Esophagus squamous epithelium (tissue), 5 donors: ENCODE measurements at places on chromosomes 6 and 20.

DNA sequence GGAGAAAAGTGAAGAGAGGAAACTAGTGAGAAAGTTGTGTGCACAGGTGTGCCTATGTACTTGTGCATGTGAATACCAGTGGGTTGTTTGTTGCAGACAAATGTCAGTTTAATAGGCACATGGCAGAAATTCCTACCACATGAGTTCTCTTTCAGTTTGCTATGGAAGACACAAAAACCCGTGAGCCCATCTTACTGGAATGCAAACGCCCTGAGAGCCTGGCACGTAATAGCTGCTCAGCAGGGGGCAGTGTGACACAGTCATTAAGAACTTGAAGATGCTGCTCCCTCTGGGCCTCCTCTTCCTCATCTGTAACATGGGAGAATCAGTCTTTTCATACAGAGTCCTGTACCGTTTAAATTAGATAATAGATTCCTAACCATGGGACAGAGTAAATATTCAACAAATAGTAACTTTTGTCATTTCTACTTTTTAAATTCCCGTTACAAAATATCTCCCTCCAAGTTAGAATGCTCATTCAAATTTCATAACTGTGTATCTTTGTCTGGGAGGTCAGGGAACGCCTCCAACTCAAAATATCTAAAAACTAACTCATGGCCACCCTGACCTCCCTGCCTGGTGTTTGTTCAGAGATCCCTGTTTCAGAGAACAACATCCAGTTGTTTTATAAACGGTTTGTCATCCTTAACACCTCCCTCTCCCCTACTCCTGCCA, 802.9 kb downstream of the MAFB start:
- DNase-seq = peak; percentile 9

DNA sequence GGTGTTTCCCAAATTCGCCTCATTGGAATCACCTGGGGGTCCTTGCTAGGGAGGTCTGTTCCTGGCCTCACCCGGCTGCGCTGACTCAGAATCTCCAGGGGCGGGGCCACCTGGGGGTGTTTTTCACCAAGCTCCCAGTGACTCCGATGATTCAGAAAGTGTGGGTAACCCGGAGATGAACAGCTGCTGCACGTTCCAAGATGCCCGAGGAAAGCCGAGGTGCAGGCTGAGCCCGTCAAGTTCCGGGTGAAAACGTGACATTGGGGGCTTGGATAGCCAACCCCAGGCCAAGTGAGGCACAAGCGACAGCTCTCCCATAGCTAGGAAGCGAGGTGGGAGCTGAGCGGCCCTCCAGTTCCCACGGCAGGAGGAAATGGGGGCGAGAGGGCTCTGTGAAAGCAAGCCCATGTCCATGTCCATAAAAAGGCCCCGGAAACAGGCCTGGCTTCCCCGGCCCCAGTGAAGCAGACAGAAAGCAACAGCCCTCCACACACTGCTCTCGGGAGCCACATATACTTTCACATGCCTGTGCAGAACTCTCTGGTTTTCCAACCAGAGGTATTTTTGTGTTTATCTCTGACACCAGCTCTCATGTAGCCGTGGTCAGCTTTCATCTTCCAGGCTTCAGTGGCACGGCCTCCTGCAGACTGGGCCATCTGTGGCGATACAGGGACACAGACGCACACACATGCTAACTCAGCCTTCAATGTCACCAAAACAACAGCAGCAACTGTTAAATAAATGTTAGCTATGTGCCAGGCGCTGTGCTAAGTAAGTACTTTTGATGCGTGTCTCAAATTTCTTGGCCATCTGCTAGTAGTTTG, 90.7 kb upstream of the CCDC28A start:
- no peak for DNase-seq

DNA sequence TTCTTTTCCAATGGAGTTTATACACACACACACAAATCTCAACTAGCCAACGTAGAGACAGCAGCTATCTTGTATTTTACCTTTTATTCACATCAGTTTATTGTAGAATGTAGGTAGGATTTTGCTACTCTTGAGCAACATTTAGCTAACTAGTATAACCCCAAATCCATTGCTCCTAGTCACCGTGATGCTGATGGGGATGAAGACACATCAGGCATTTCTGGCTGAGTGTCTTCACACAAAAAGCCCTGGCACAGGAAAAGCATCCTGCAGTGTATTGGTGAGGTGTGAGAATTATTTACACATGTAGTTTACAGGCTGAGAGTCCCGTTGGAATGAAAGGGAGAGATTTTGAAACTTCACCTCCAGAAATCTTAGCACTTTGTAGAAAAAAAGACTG, 65.9 kb upstream of the FBXL4 start:
- DNase-seq = no peak

- DNase-seq = no peak
These were observed 40.4 kb downstream of the GNAS start for GRCh38 chr20:58892932-58893224.

DNA sequence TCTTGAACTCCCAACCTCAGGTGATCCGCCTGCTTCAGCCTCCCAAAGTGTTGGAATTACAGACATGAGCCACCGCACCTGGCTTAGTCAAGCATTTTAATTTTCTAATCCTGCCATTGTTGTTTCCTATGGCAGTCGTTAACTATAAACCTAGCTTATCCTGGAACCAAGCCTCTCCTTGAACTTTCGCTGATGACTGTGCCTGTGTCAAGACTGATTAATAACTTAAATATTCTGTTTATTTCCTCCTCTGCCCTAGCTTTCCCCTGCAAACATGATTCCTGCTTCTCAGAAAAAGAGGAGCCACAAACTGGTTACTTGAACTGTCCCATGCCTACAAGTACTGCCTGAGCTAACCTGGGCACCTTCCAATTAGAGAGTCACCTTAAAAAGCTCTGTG, 1.5 kb downstream of the VNN1 start:
- no peak for DNase-seq

- no peak for DNase-seq
These were observed 7.7 kb downstream of the NTSR1 start for GRCh38 chr20:62716198-62716940.

- DNase-seq = peak; percentile 11
These were observed 9.8 kb upstream of the HECA start for GRCh38 chr6:139124887-139125672.

GRCh38 chr6:71476872-71477271, 188.3 kb downstream of the OGFRL1 start:
- DNase-seq = no peak

- no peak for DNase-seq
These were observed 77.5 kb downstream of the C6orf118 start for GRCh38 chr6:165231581-165232561.

GRCh38 chr20:7710440-7710839, 229.8 kb downstream of the HAO1 start:
- no peak for DNase-seq

- no peak for DNase-seq
These were observed 457.8 kb downstream of the EPM2A start for GRCh38 chr6:145277358-145278086.
